ENCODE measurements at places on chromosomes 3 and 15.

- DNase-seq: no peak
Observed at GRCh38 chr15:68322796-68323195, 45.3 kb downstream of the FEM1B start.

DNA sequence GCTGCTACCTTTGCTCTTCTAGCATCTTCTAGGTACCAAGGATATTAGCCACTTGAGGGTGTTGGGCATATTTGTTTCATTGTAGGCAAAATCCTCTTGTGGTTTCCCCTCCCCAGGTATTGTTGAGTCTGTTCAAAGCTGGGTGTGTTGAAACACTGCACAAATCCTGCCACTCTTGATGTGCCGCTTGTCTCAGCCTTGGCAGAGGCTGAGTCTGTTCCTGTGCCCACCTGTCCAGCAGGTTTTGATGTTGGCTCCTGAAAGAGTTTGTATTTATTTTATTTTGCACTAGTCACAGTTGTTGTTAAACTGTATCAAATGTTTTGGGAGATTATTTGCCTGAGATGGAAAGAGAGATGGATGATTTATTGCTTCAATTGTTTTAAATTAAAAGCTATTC, 136.2 kb downstream of the USP13 start:
- DNase-seq: no peak

GRCh38 chr3:46922871-46923558, 45.5 kb downstream of the PTH1R start:
- no peak for DNase-seq

DNA sequence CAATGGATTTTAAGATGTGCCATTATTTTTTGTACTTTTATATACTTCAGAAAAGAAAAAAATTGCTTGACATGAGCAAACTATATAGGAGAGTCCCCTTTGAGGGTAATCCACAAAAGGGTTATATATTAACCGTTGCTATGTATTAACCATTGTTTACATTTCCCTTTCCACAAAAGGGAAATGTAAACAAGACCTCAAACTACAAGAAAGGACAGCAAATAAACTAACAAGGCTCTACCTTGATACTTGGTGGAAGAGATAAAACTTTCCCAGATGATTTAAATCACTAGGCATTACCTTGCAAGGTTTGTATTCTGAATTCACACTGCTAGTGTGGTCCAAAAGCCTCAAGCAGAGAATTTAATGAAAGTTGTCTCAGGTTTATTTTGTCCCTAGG, 616.3 kb upstream of the BCHE start:
- no peak for DNase-seq

DNA sequence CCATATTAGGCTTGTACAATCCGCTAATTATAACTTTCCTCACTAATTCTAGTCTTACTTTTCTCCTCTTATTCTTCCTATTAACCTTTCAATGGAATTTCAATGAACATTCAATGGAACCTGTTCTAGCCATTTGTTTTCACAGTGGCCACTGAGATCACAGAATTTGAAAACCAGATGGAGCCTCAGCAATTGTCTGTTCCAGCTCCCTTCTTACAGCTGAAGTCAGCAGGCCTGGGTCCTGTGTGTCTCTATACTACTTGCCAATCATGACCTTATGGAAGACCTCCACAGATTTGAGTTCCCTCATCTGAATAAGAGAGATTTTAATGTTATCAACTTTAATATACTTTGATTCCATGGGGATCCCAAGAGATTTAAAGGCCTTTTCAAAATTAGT, 36.6 kb downstream of the TJP1 start:
- DNase-seq: no peak

- DNase-seq: no peak
Observed at GRCh38 chr15:34855893-34856292, 60.5 kb upstream of the ACTC1 start.

- no peak for DNase-seq
Observed at GRCh38 chr3:35969406-35969805, 330.1 kb downstream of the ARPP21 start.

GRCh38 chr3:88984256-88984655, 123.2 kb upstream of the EPHA3 start:
- DNase-seq: no peak

- DNase-seq: no peak
Observed at GRCh38 chr3:151479452-151479851, 18.6 kb upstream of the IGSF10 start.

- no peak for DNase-seq
Observed at GRCh38 chr3:120428924-120429323, 21.9 kb downstream of the FSTL1 start.

GRCh38 chr15:69862540-69862939, 235.2 kb downstream of the TLE3 start:
- DNase-seq: no peak

DNA sequence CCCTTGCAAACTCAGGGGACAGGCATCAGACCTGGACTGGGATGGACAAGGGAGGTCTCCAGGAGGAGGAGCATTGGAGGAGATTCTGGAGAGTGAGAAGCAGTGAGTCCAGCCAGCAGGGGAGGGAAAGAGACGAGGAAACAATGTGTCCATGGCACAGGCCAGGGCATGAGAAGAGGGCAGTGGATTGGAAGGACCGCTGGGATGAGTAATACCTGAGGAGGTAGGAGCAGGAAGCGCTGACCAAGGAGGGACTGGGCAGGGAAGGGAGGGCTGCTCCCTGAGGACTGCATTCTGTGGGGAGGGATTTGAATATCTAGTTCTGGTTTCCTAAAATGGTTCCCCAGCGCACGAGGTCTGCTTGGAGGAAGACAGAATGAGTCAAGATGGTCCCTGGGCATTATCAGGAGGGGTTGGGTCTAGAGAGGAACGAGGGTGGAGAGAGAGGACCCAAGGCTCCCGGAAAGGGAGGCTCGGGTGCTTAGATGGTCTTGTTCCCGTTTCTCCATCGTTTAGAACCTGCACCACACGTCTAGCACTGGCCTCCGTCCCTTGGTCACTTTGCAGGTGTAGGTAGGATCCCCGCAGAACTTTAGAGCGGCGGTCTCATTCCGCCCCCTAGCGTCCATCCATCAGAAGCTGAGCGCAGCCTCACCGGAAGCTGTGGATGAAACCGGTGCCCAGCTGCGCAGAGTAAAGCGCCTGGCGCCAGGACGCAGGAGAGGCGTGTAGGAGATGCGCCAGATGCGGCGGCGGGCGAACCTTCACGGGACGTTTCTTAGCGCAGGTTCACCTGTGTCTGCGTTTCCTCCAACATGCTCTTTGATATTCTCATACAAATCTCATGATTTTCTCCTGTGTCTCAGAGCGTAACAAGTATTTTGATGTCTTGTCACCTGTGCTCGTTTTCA, 190.7 kb upstream of the NDN start:
- DNase-seq: peak; percentile 69

DNA sequence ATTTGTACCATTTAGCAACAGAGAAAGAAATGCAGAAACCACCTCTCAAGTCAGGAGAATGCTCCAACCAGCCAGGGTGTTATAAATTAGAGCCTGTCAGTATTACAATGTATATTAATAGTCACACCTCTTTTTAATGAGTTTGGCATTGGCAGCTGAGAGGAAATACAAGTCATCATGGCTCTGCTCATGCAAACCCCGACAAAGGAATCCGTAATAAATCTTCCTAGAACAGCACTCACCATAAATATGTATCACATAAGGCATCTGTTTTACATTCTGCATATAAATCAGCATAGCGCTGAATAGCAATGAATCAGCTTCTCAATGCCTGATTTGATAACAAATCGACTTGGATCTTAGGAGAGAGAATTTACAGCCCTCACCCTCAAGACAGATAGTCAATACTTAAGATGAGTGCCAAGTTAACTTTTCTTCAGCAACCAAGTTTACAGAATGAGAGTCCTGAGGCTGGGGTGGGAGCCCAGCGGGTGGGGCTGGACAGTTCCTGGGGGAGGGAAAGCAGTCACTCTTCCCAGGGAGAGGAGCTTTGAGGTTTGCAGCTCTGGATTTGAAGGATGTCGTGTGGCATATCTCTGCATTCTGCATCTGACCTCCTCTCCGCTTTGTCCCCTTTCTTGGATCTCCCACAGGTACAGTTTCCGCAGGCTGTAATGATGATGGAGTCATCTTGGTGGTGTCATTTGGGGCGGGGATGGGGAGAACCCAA, 1034.4 kb upstream of the NR2F2 start:
- no peak for DNase-seq
